Breast epithelium (tissue), 4 donors: ENCODE measurements at places on chromosomes 6 and 20. TPM values are rescaled to one million over a fixed set of nuclear protein-coding genes. Genes with fewer than 3 reads are reported as not detected.

The SAPCD1 gene
- not detected for total RNA-seq

The EPPIN gene
- total RNA-seq: not detected

The TGM3 gene
- total RNA-seq: not detected

The SLC22A2 gene
- total RNA-seq: not detected

The ZSCAN16 gene
- total RNA-seq: 2.7 TPM

The PBOV1 gene
- not detected for total RNA-seq

The VIP gene
- 0.98 TPM for total RNA-seq

The LEMD2 gene
- 42.2 TPM for total RNA-seq

The SPATA25 gene
- total RNA-seq: 3.4 TPM

The LGSN gene
- total RNA-seq: not detected

The KHDC3L gene
- not detected for total RNA-seq

The RHAG gene
- total RNA-seq: not detected

The EYS gene
- total RNA-seq: 1.3 TPM

The PPIL6 gene
- 16.5 TPM for total RNA-seq

The ZNF217 gene
- 48.3 TPM for total RNA-seq

The MCCD1 gene
- not detected for total RNA-seq

The MUC22 gene
- total RNA-seq: not detected

The GSTA3 gene
- not detected for total RNA-seq

The ATXN1 gene
- total RNA-seq: 63.2 TPM

The TFAP2C gene
- 66.9 TPM for total RNA-seq

The MEI4 gene
- total RNA-seq: not detected

The HAO1 gene
- total RNA-seq: not detected

The NELFE gene
- total RNA-seq: 77.3 TPM

The HLA-DPB1 gene
- 80.3 TPM for total RNA-seq

The KCNS1 gene
- total RNA-seq: 0.44 TPM

The MYCT1 gene
- 16.4 TPM for total RNA-seq

The BTNL2 gene
- not detected for total RNA-seq

The RAE1 gene
- 13.8 TPM for total RNA-seq

The CD93 gene
- 19.2 TPM for total RNA-seq

The RTEL1 gene
- 12.5 TPM for total RNA-seq

The PI3 gene
- total RNA-seq: 0.88 TPM

The F13A1 gene
- total RNA-seq: 45.6 TPM

The PERP gene
- total RNA-seq: 62.9 TPM

The RAD21L1 gene
- total RNA-seq: not detected

The CLPSL1 gene
- total RNA-seq: 1.3 TPM

The HDDC2 gene
- total RNA-seq: 60.6 TPM

The YTHDF1 gene
- 23.0 TPM for total RNA-seq
